ENCODE measurements at places on chromosomes 1 and 21.

GRCh38 chr1:38094711-38095290, 48.2 kb upstream of the POU3F1 start:
- no peak for DNase-seq

DNA sequence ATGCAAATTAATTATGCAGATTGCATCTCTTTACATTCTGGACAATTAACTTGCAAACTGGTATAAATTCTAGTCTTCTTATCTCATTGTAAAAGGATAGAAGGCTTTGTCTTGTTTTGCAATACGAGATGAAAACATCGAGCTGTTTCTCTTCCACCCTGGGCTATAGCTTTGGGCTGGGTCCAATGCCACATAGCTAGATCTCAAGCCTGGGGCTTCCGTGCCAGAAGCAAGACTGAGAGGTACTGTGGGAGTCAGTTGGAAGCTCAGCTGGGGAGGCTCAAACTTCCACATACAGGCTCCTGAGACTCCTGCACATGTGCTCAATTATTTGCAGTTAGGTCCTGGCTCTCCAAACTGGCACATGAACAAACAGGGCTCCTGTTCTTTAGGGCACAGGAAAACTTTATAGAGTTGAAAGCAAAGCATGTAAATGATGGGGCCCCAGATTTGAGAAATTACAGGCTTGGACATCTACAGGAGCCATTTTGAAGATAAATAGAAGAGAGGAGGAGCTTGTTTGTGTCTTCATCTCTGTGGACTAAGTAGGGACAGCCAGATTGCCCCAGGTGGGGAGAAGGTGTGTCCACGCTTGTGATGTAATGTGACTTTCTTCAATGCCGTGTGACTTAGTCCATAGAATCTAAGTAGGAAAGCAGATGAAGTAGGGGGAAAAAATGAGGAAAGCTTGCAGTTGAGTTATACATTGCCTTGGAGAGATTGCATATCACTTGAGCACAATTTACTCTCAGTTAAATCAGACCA, 65.9 kb upstream of the SIPA1L2 start:
- DNase-seq, result no peak

GRCh38 chr1:230070321-230071208, 3.5 kb downstream of the GALNT2 start:
- no peak for DNase-seq

DNA sequence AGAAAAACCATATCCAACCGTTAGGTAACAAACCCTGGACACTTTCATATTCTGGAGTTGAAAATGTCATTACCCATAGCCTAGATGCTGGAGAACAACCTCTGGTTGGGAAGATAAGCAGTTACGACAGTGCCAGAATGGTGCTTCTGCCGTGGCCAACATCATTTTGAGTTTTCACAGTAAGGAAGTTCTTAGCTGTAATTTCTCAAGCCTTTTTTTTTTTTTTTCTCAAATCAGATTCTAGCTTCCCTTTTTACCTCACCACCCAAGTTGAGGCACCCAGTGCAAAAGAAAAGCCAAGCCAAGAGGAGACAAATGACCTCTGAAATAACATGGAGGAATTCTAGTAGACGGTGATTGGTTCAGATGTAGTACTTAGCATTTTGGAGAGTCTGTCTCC, 21.8 kb downstream of the PPT1 start:
- DNase-seq, result no peak

DNA sequence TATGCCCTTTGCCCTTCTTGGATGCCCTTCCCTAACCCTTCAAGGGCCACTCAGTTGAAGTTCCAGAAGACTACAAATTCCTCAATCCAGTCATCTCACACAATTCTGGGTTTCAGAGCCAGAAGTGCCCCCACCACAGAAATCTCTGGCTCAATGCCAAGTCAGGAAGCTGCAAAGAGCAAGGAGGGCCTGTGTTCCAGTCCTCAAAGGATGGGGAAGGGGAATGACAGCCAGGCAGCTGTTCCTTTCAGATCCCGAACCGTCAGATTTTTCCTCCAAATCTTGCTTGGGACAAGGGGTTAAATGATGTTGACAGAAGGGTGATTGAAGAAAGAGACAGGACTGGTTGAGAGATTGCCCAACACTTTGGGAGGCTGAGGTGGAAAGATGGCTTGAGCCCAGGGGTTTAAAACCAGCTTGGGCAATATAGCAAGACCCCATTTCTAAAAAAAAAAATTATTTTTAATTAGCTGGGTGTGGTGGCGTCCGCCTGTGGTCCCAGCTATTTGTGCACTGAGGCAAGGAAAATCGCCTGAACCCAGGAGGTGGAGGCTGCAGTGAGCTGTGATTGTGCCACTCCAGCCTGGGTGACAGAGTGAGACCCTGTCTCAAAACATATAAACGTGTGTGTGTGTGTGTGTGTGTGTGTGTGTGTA, 716 bp upstream of the HPDL start:
- peak; percentile 11 for DNase-seq

GRCh38 chr21:14523234-14523633, 22.9 kb downstream of the SAMSN1 start:
- DNase-seq, result no peak

- peak; percentile 88 for DNase-seq
Observed at GRCh38 chr1:39508857-39509305, 17.4 kb downstream of the BMP8A start.

DNA sequence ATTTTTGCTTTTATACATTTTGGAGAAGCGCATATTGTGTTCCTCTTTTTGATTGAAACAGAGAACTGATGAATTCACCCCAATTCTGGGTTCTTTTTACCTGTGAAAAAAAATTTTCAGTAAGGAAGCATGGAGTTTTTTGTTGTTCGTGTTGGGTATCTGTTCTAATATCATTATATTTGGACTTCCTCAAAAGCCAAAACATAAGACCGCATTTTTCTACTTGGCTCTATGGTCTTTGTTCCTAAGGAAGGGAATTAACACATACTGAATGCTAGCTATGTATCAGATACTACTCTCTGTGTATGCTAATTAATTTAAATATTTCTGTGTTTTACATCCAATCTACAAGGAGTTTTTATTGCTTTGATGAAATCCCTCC, 12.9 kb downstream of the EPB41 start:
- DNase-seq, result no peak

GRCh38 chr1:86450847-86451246, 17.9 kb upstream of the CLCA1 start:
- DNase-seq, result no peak

GRCh38 chr1:11930571-11931445, 3.7 kb upstream of the PLOD1 start:
- DNase-seq, result no peak

DNA sequence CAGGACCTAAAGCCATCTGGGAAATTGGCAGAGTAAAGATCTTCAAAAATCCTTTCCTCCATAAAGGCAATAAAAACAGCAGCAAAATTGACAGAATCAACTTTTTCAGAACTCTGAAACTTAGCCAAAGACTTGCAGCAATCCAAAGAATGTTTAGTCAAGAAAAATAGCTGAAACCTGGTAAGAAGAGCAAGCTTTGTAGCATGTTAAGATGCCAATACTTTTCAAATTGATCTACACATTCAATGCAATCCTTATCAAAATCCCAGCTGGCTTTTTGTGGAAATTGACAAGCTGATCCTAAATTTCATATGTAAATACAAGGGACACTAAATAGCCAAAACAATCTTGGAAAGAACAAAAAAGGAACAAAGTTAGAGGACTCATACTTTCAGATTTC, 23.8 kb upstream of the FAM163A start:
- DNase-seq, result no peak

GRCh38 chr1:153607381-153607780, 5.6 kb downstream of the S100A16 start:
- DNase-seq, result no peak

GRCh38 chr1:173688300-173688699, 18.6 kb upstream of the ANKRD45 start:
- DNase-seq, result no peak

- DNase-seq, result peak; percentile 58
Observed at GRCh38 chr1:23423415-23424292, 894 bp downstream of the TCEA3 start.

DNA sequence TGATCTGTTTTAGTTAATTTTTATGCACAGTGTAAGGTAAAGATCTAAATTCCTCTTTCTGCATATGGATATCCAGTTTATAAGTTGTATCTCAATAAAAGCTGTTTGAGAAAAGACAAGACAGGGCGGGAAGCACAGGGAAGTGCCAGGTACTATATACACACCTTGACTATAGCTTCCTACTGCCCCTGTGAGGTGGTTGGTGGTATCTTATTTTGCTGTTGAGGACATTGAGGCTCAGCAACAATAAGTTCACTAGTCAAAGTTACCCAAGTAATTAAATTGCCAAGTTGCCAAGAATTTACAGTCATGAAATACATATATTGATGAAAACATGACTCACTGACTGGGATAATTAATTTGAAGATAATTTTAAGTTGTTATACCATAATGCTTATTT, 109.1 kb downstream of the CD247 start:
- no peak for DNase-seq

DNA sequence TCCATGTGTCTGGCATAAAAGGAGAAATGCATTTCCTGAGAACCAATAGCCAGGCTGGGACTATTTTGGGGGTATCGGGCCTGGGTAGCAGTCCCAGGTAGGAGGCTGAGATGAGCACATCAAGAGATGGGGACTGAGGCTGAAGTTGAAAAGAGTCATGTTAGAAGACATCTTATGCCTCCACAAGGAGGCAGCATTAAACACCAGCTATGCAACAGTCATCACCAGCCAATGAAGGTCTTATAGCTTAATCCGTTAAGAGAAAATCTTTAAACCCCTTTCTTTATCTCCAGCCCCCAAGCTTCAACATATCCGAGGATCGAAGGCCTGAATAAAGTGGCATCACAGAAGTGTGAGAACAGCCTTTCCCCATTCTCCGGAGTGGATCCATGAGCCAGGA, 640.7 kb upstream of the PTBP2 start:
- no peak for DNase-seq

DNA sequence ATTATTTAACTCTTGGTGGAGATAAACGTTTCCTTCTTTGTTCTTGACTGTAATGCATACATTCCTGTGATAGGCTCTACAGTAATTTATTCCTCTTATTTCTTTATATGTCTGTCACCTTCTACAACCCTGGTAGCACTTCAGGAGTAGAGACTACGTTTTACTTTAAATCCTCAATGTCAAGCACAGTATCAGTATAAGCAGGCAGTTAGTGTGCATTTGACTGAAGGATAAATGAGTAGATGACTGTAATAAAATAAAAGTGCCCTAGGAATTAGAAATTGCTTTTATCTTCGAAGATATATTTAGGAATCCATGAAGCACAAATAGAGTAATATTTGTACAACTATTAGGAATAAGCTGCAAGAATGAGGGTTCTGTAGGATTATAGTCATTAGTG, 599.6 kb upstream of the PRMT6 start:
- no peak for DNase-seq

- no peak for DNase-seq
Observed at GRCh38 chr21:41611966-41612606, 104.1 kb upstream of the TMPRSS2 start.

Measured in myocyte (in vitro differentiated cells).